Progenitor cell of endocrine pancreas (in vitro differentiated cells): ENCODE measurements at places on chromosomes 5 and 9.

GRCh38 chr5:96734871-96735325 lies 72.7 kb downstream of the CAST start:
- DNase-seq, result no peak

DNA sequence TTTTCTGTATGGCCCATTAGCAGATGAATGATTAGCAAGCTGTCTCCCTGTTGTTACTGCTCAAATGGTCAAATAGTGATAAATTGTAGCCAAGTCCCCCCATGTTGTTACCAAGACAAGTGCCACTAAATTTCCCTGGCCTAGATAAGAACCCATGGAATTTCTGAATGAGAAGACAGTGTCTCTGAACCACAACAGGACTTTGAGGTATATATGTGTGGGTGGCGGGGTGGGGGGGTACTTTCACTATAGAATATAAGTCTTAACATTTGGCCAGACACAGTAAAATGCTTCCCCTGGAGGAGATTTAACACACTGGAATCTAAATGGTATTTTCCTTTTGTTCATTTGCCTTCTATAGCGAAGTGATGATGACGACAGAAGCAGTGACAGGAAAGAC lies 28.7 kb downstream of the XPA start:
- no peak for DNase-seq

DNA sequence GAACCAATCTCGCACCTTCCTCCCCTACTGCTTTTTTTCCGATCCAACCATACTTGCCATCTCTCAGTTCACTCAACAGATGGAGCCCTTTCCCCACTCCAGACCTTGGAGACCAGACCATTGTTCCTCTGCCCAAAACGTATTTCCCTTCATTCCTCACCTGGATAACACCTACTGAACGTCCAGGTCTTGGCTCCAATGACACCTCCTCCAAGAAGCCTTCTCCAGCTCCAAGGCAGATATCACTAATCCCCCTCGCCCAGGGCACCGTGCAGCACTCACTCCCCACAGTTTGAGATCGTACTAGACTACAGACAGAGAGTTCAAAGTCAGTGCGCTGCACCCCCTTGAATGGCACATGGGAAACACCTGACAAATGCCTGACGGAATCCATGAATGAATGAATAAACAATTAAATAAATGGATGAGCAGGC lies 47.1 kb upstream of the AKNA start:
- no peak for DNase-seq

DNA sequence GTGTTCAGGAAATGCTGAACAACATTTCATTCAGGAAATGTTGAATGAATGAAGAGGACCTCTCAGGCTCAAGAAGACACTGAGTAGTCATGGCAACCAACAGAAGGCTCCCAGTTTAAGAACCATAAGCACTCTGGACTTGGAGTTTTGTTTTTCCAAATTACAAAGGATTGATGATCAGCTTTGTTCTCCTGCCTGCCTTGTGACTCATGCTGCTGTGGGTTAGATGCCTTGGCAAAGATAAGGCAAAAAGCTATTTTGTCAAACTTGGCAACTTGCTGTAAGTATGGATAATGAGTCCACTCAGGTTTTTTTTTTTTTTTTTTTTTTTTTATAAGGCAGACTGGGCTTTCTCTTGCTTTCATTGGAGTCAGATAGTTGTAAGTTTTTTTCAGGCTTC lies 365.0 kb downstream of the TMEM232 start:
- no peak for DNase-seq

- DNase-seq, result no peak
These were observed 28.6 kb downstream of the LAMC3 start for GRCh38 chr9:131037335-131038255.

DNA sequence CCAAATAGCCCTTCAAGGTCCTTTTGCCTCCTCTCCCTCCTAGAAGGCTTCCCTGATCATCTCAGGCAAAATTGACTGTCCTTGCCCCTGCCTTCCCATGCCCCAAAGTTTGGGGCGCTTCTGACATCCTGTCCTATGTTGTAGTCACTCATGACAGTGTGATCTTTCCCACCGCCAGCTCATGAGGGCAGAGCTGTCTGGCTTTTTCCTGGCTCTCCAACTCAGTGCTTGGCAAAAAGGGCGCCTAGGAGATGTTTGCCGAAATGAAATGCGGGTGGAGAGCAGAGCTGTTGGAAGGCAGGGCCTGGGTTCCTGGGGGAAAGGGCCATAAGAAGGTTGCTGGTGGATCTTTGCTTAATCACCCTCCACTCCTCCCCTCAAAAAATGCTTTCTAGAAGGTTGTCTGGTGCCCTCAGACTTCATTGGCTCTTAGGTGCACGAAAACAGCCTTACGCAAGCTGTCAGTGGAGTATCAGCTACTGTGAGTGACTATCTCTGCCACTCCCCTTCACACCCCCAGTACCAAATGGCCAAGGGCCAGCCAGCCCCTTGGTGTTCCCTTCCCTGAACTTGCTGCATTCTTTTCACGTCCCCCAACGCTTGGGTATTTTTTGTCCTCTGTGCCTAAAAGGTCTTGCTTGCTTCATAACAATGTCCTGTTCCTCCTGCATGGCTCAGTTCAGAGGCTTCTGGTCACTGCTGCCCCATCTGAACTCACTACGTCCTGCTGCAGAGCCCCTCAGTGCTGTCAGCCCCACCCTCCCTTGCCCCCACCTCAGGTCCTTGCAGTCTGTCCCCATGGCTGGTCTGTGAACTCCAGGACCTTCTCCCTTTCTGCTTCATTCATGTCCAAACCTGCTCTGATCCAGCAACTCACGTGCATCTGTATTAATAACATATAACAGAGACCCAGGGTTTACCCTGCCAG lies 2.6 kb upstream of the SLC25A51 start:
- DNase-seq, result no peak
